ENCODE measurements at places on chromosomes 3 and 15.

DNA sequence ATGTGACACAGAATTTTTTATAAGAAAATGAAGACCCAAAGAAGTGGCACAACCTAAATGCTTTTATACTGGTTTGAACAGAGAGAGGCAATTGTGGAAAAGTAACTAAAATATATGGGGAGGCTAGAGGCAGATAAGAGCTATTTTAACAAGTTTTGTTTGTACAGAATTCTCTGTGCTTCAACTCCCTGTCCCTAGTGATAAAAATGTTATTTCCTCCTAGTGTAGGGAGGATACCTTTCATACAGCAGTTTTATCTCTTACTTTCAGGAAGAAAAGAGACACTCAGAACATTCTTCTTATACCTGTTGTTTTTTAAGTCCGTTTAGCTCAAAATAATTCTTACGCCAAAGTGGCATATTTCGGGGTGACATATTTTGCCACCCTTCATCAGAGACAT is 21.2 kb upstream of the ZNF639 start:
- DNase-seq: no peak

DNA sequence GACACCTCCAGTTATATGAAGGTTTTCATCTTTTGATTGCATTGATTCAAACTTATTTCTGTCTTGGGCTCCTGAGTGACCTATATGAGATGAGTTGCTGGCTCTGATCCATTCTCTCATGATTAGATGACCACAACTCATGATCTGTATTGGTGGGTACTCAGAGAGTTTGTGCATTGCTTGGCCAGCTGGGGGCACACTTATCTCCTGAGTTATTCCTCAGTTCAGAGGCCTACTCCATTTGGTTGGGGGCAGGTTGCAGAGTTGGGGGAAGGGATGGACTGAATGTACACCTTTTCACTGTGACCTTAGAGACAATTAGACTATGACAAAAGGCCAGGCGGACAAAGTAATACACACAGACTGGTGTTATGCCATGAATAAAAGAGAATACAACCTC is 166.2 kb upstream of the SEMA6D start:
- DNase-seq: no peak

DNA sequence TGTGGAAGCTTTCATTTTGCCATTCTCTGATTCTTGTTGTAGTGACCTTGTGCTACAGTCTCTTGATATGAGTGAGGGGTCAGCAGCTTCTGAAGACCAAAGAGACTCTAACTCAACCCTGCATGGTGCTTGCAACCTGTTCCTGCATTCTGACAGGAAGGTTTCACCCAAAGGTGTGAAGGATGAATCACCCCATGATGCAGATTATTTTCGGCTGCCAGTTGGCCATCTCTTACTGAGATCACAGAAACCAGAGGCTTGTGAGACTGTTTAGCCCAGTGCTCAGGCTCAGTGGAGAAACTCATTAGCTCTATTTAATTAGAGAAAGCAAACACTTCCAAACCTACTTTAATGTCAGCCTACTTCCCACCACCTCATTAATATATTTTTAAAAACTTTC is 29.2 kb upstream of the TPRG1 start:
- no peak for DNase-seq

GRCh38 chr3:107756649-107757048 is 233.9 kb downstream of the BBX start:
- DNase-seq: no peak

GRCh38 chr3:93911206-93911605 is 62.5 kb downstream of the PROS1 start:
- no peak for DNase-seq

DNA sequence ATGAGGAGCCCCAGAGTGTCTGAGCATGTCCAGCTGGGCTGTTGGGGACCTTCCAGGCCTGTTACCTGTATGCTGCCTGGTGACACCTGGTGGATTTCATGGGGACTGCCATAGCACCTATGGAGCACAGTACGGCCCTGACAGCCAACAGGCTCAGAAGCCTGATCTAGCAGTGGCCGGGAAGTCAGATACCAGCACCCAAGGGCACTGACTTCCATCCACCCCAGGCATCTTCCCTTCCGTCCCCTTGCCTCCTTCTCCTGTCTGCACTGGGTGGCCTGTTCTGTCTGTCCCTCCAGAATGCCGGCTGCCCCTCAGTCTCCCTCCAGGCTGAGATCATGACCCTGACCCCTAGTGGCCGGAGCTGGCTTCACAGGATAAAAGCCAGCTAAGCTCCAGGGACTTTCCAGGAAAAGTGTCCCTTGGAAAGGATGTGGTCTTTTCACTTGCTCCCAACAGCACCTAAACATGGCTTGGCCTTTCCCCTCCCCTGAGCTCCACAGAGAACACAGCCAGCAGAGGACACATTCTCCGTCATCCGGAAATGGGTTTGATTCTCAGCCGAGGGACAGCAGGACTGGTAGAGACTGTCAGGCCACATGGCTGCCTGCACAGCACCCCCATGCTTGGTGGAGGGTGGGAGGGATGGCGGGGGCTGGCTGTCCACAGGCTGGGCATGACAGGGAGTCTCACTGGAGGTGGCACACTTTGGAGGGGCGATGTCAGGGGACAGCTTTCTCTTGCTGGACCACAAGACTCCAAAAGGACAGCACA is 9.5 kb downstream of the RPS17 start:
- peak; percentile 56 for DNase-seq

- no peak for DNase-seq
Measured at GRCh38 chr3:126549861-126550487, 8.8 kb downstream of the C3orf22 start.

DNA sequence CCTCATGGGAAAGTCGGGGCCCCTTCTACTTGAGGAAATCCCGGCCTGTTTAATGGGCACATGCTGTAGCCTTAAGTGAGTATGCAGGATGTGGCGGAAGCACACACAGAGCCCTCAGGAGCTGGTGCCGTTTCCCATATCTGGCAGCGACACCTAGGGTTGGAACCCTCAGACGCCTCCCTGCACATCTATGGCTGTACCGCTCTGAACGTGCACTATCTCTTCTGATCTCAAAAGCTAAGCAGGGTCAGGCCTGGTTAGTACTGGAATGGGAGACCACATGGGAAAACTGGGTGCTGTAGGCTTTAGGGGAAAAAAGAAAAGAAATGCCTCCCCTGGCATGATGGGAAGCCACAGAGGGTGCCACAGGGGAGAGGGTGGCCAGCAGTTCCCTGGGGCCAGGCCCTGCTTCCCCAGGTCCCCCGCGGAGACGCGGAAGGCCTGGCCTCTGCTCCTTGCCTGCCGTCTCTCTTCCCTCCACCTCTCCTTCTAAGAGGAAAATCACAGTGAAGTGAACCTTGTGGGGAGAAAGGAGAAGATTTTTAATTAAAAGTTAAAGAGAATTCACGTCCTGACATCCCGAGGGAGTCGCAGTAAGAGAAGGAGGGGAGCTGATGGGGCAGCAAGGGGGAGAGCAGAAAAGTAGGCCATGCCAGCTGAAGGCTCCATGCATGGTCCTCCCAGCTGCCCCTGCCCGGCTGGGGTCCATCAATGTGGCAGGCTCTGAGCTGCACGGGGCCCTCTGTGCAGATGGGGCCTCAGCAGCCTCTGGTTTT is 60.5 kb upstream of the TMEM115 start:
- no peak for DNase-seq

DNA sequence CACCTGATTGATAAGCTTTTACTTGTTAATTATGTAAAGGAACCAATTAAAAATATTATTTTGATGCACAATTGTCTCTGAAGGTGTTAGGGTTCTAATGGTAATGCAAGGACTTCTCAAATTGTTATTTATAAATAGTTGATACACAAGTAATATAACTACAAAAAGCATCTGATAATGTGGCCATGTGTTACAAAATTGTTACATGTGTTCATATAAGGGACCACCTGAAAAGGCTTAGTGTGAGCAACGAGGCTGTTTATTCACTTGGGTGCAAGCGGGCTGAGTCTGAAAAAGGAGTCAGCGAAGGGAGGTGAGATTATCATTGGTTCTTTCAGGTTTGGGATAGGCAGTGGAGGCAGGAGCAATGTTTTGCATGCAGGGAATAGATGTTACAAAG is 421.9 kb upstream of the CADM2 start:
- DNase-seq: no peak

DNA sequence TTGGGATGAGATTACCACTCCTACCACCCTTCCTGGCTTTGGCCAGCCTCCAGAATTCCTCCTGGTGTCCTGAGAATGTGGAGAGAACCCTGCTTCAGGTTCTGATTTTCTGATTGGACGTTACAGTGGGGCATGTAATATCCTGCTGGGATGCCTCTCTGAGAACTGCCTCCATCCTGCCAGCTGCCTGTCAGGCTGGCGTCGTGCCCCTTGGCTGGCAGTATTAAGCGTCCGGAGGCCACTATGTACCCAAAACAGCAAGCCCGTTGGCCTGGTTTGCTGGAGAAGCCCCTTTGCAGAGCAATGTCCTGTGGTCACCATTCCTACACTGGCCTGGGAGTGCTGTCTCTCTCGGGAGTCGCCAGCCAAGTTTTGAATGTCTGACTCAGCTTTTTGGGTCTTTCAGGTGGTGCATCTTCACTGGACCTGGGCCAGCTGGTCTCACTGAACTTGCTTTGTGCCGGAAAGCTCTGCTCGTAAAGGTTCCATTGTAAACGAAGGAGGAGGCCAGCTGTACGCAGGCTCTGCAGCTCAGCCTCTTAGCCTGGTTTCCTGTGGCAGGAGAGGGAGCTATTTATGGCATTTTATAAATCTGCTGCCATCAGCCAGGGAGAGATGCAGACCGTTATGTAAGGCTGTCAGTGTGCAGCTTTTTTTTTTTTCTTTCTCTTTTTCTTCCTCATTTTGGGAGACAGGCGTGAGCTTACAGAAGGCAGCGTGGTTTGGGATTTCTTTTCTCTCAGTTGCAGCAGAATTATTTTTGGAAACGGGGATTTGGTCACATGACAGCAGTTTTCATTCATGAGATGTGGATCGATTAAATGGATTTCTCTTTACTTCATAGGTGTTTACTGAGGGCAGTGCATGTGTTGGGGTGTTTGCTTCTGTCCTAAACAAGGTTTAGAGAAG is 19.0 kb upstream of the TRAK1 start:
- no peak for DNase-seq

DNA sequence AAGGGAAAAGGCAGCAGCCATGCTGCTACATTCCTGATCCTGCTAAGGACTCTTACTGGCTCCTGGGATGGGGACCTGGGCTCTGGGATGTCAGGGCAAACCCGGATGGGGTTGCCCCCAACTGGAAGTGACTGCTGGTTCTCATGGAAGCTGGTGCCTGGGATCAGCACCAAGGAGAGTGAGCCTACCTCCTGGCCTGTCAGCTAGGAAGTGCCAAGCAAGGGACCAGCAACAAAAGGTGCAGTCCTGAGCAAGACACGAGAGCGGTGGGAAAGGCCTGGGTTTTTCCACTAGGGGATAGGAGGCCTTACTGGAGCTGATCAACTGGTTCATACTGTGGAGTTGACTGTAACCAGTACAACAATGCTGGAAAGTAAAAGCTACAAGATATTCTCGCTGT is 47.9 kb upstream of the SYNM start:
- DNase-seq: no peak

GRCh38 chr15:46815765-46816164 is 901.5 kb upstream of the SEMA6D start:
- DNase-seq: no peak

GRCh38 chr3:131142580-131142979 is 115.9 kb downstream of the NEK11 start:
- no peak for DNase-seq
